Right cardiac atrium (tissue), 5 donors: ENCODE measurements at places on chromosomes 1 and 21. TPM values are rescaled to one million over a fixed set of nuclear protein-coding genes. Genes with fewer than 3 reads are reported as not detected.

PEF1 gene
- 46.0 TPM for total RNA-seq

NBPF14 gene
- total RNA-seq, result 8.0 TPM

SYCP1 gene
- not detected for total RNA-seq

KCNJ9 gene
- not detected for total RNA-seq

IGSF5 gene
- 5.0 TPM for total RNA-seq

SV2A gene
- 1.5 TPM for total RNA-seq

TRIM45 gene
- 15.8 TPM for total RNA-seq

SLC30A10 gene
- not detected for total RNA-seq

VSIG8 gene
- not detected for total RNA-seq

CYP2J2 gene
- 50.5 TPM for total RNA-seq

TMIGD3 gene
- 9.5 TPM for total RNA-seq
